ENCODE measurements at places on chromosomes 2 and 18.

- DNase-seq: no peak
Measured at GRCh38 chr18:45168866-45169600, 446.2 kb upstream of the SLC14A2 start.

DNA sequence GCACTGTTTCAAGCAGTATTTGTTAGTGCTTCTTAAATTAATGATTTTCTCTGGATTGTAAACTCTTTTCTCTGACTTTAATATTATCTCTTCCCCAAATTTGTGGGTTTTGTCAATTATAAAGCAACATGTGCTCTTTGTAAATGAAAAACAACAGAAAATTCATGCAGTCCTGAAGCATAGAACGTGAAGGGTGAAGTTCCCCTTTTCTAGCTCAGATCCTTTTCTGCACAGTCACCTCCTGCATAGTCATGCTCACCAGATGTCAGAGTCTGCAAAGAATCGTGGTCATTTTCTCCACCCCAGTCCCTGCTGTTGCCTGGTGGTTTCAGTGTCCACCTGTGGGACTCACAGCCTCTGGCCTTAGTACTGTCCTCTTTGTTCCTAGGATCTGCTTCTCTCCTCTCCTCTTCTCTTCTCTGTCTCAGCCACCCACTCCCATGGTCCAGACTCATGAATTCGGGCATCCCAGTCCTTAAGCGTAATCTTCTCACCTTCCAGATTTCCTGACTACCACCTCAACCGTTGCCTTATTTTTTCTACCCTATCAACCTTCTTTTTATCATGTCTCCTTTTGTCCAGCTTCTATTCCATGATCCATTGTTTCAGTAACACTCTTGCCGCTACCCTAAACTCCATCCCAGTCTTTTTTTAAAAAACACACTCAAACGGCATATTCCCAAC is 229.1 kb downstream of the RTP5 start:
- no peak for DNase-seq

DNA sequence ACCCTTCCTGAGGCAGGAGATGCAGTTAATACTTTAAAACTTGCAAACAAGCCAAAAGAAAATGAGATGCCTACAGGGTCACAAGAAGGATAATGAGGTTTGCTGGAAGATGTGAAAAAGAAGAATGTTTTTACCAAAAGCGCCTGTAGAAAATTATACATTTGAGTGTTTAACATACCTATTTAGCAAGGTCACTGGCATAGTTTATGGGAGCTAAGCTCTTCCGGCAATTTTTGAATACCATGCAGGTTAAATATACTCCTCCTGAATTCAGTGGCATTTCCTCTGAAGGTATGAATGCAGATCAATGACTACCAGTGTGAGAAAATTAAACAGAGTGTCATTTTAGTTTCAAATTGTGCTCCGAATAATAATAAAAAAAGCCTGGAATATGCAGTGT is 21.2 kb upstream of the MAP3K20 start:
- DNase-seq: no peak

GRCh38 chr2:176813621-176814049 is 399.0 kb upstream of the HNRNPA3 start:
- DNase-seq: no peak

GRCh38 chr18:11993264-11993916 is 12.1 kb downstream of the IMPA2 start:
- DNase-seq: no peak

- no peak for DNase-seq
Measured at GRCh38 chr2:195480121-195480520, 176.9 kb upstream of the SLC39A10 start.

DNA sequence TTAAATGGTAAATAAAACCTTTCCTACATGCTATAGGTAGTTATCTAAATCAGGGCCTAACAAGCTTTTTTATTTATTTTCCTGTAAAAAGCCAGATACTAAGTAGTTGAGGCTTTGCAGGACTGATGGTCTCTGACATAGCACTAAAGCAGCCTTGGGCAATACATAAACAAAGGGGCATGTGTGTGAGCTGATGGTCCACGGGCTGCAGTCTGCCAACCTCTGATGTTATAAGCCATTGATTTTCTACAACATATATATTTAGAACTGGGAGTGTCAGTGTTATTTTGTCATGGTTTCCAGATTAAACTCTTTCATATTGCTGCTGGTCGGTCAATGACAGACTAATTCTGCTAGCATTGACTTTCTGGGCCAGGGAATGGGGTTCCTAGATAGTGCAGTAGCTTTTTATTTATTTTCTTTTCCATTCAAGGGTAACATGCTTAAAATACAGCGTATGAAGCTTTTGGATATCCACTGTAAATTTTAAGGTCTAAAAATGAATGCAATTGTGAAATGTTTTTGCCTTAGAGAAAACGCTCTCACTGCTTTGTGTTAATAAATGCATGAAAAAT is 134.0 kb downstream of the NEDD4L start:
- no peak for DNase-seq

DNA sequence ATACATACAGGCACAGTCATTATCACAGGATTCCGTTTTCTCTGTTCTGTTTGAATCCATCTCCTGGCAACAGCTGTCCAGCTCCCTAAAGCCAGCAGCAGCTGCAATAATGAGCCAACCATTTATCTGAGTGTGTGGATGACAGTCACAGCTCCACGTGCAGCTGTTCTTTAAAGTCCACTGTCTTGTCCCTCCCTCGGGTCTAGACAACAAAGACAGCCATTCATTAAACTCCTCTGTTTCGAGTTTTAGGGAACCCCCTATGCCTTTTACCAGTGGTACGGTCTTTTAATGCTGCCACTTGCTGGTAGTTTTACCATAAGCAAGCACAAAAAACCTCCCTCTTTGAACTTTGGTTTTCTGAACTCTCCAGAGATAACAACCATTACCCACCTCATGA is 16.0 kb upstream of the MSGN1 start:
- no peak for DNase-seq

DNA sequence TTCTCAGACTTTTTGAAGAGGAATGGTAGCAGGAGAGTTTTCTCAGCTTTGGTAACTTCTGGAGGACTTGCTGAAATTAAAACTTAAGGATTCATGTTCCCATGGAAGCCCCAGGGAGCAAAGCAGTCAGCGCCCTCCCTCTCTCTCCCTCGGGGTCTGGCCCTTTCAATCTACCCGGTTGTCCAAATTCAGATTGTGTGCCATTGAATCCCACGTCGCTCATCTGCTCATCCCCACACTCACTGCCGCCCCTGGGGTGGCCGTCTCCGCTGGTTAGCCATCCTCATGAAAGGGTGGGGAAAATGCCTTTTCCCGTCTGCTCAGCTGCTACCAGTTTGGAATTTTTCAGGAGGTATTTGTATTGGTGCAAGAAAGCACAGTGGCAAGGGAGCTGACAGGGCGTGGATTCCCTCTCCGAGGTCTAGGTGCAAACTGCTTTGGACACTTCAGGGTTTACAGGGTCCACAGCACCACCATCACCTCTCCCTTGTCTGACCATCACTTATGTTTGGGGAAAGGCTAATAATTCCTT is 27.1 kb downstream of the MCFD2 start:
- no peak for DNase-seq

DNA sequence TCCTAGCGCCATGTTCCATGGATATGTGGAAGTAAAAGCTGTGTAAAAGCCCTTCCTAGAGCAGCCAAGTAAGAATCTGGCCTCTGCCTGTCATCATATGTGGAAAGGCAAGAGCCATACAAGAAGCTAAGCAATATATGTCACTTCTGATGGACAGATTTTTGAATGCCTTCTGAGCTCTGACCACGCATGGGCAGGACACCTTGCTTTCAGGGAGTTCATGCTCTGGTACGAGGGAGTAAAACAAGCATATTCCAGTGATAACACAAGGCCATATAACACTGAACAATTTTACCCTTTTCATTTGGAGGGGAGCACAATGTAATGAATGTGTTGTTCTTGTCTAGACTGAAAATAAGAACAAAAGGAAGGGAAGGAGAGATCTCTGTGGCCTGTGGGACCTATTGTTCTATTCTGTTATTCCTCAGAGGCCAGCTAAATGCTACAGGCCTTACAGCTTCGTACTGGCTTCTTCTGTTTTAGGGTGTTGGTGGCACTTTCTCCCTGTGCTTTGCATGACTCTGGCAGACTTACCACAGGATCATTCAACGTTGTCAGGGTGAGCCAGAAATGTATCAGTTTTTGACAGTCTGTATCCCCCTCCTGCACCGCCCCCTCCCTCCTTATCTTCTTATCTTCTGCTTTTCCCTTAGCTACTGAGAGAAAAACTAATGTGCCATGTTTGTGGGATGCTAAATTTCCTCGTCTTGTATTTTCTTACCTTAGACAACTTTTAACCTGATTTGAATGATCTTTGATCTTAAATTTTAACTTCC is 99.5 kb downstream of the MAP4K4 start:
- no peak for DNase-seq

GRCh38 chr2:200406379-200406778 is 99.9 kb downstream of the SPATS2L start:
- DNase-seq: no peak

- DNase-seq: no peak
Measured at GRCh38 chr2:59690849-59691248, 862.6 kb downstream of the BCL11A start.

DNA sequence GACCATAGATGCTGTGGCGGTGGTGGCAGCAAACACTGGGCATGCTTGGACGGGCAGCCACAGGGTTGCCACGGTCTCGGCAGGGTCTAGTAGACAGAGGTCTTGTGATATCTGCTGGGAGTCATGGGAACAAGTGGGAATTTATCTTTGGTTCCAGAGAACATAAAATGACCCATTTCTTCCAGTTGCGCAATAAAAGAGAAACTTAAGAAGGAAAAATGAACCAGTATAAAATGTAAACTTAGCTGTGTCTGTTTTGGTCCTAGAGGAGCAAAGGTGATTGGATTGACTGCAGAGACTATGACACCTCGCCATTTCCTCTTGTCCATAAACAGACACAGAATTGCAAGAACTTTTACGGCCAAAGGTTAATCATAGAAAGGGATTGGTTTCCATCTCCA is 132.6 kb upstream of the RBBP8 start:
- DNase-seq: no peak

- DNase-seq: no peak
Measured at GRCh38 chr2:10217489-10218435, 84.9 kb upstream of the HPCAL1 start.

Measured in NCI-H1436 (cell line).